ENCODE measurements at places on chromosomes 3 and 15.

DNA sequence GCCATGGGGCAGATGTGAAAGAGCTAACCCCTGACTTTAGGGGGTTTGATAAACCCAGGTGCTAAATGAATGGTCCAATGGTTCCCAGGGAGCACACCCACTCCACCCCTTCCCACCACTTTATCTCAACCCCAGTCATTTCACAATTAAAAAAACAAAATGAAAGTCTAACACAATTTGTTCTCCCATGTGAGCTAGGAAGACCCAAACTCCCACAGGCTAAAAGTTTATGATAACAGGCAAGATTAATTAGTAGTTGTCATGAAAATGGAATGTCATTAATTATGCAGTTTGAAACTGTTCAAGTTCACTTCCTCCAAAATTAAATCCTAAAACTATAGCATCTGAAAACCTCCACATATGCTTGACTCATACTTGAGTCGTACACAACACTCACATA, 63.3 kb upstream of the TPM1 start:
- DNase-seq = no peak

DNA sequence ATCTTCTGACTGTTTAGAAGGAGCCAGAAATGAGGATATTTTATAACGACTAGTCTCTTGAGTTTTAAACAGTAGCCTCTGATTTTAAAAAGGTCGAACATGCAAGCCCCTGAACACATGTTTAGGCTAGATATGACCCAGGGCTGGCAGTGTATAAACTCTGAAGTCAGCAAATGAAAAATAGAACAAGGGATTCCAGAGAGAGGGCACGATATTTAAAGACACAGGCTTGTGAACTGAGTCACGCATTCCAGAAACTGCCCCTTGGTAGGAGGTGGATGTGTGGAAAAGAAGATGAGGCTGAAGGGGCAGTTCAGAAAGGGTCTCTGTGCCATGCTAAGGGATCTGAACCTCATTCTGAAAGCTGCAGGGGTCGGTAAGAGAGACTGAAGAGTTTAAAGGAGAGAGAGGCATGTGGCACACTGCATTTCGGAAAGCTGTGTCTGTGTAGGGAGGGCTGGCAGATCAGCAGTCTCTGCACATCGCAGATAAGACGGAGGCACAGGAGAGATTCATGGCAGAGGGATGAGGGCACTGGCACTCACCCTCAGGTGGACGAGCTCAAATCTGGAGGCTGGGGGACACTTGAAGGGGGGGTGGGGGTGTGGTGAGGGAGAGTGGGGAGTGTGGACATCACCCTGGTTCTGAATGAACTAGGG, 22.1 kb downstream of the ST8SIA2 start:
- DNase-seq = no peak

DNA sequence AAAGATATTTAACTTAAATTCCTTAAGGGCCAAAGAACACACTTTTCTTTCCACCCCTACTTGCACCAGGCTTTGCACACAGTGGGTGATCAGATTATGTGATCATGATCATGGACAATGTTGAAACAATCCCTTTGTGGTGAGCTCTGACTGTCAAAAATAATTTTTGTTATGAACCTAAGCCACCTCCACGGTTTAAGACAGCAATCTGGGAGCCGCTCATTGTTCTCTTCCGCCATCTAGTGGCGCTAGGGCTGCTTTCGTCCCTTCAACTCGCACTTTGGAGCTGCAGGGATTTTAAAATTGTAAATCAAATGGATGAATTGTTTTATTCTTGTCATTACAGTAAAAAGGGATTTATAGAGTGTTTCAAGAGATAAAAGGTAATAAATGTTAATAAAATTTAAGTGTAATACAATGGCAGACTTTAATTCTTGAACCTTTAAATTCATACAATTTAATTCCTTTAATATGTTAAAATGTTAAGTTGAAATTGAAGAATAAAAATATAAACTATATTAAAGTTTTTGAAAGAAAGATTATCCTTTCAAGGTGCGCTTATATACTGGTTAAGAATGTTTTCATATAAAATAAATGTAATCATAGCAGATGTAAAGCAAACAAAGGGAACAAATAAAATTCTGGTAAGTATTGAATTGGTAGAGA, 45.3 kb upstream of the ARL6 start:
- peak; percentile 65 for DNase-seq

DNA sequence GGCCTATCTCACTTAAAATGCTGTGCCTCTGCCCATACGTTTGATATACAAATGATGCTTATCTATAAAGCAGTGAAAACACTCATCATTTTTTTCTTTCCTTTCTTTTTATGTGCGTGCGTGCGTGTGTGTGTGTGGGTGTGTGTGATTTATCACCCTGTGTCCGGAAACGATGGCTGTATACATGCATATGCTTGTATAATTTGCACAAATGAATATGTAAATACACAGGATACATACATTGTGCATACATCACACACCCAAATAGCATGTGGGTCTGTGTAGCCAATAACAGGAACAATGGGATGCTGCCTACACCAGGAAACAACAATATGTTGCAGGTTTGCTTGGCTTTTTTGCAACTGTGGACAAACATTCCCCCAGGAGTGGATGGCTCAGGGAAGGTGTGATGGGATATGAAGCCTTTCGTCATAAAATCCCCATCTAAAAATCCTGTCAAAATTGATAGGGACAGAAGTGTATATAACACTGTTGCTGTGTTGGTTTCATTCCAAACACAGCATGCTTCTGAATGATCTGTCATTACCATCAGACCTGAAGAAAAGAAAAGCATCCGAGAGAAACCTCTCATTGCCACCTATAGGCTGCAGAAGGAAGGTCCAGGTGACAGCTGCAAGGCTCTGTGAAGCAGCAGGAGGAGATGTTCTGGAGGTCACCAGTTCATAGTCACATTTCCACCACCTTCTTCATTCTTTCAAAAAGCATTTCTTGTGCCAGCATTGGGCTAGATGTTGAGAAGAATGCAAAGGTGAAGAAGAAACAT, 503.9 kb upstream of the NR2F2 start:
- no peak for DNase-seq

- DNase-seq = no peak
Measured at GRCh38 chr3:191360620-191361019, 30.3 kb upstream of the UTS2B start.
